ENCODE measurements at places on chromosomes 2 and 18.

DNA sequence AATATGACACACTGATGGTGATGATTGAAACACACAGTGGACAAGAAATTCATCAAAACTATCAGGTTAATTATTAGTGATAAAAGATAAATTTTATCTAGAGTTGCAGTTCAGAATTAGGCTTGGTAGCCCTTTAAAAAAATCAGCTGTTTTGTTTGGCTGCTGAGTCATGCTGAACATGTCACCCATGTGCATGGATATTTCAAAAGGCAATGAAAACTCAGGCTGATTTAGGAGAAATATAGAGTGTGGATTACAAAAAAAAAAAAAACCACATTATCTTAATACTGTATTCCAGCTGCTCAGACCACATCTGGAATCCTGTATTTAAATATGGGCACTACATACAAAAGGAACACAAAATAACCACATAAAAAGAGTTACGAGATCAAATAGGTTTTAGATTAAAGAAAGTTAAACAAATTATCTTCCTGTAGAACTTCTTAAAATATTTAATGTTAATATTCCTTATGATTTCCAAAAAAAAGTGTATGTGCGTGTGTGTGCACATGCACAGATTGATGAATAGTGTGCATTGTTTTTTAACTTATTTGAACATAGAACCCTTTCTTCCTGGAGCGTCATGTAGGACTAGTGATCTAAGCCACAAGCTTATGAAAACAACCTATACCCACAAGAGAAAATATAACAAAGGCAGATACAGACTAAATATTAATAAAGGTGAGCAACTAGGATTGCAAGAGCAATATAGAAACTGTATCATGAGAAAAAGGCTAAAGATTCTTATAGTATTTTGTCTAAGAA is 186.2 kb downstream of the STK39 start:
- DNase-seq, result no peak

DNA sequence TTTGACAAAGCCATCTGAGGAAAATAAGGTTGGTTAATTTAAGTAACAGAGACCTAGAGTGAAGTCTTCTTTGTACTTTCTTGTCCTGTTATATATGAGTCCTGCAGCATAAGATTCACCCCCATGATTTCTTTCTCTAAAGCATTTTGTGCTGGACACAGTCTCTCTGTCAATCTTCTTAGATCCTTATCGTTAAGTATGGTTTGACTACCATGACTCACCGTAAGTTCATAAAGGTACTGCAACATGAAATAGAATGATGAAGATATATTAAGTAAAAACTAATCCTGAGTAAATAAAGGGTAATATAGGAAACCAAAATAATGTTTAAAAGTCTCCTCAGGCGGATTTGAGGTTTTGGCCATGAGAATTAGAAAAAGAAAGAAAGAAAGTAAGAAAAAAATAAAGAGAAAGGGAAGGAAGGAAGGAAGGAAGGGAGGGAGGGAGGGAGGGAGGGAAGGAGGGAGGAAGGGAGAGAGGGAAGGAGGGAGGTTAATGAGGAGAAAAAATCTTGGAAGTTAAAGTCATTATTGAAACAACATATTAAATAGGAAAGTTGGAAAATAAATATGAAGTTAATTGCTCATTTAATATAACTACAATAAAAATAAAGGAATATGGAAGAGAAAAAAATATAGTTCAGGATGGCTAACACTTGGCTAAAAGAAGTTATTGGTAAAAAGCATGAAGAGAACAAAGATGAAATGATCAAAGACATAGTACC is 980.3 kb upstream of the CDH2 start:
- no peak for DNase-seq

DNA sequence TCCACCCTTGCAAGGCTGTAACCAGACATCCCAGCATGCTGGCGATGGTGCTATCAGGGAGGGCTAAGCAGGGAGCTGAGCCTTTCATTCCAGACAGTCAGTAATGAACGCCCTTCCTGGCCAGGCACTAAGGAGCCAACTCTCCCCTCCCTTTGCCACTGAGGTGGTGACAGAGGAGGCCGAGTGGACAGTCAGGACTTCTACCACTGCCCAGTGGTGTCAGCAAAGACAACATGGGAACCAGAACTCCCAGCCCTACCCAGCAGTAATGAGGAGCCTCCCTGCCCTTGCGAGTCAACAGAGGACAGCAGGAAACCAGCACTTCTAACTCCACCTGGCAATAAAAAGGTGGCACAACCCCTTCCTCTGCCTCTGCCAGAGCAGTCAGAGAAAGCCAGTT is 68.6 kb downstream of the ZAP70 start:
- no peak for DNase-seq

DNA sequence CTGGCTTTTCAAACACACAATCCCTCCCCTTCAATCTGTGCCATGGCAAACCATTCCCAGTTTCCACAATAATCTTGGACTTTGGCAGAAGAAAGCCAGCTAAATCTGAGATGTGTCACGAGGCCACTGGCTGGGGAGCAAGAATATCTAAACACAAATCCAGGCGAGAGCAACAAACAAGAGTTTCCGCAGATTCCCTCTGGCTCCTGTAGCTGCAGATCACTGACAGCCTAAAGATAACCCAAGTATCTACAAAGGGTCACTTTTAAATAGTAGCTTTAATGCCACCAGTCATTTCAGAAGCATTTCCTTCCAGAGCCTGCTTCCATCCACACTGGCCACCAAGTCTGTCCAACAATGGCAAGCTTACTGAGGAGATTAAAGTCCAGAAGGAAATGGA is 86.9 kb downstream of the ACVR1 start:
- DNase-seq, result no peak

DNA sequence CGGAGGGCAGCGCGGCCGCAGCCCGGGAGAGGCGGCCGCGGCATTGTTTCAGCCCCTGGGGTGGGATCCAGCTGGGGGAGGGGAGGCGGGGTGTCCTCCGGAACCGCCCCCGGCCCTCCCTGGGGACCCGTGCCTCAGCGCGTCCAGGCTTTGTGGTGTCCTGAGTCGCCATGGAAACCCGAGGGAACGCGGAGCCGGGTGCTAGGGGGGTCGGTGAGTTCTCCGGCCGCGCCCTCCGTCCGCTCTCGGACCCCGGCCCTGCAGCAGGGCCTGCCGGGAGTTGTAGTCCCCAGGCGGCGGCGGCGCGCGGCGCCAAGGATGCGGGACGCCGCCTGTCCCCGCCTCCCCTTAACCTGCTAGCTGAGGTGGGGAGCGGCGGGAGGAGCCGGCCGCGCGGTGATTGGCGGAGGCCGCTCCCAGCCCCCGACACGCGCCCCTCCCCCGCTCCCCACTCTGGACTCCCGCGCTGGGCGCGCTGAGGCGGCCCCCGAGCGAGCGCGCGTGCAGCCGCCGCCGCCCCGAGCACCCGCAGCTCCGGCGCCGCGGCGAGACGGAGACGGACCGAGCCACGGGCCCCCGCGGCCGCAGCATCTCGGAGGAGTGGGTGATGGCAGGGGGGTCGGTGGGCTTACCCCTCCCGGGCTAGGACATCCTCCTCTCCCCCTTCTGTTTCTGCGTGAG is at the start of gene DPYSL5:
Gene DPYSL5, plus strand, starts transcription at position 478 of the 681 bp plus-strand sequence. CDS start 50,368 bp downstream, outside the sequence.
- DNase-seq, result no peak

DNA sequence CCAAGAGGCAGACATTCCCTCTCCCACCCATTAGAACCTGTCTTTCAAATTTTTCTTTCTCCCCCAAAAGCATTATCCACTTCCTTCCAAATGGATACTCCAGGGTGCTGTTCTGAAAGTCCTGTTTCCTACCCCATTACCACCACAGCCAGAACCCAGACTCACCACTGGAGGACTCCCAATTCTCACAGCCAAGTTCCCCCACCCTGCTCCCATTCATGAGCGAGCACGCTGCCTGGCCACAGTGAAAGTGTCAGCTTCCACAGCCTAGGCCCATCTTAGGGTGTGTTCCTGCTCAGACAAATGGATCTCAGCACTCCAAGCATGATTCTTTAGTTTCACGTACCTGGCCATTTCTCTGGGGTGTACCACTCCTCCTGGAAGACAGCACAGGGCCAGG is 3.8 kb upstream of the ANKRD53 start:
- DNase-seq, result no peak

DNA sequence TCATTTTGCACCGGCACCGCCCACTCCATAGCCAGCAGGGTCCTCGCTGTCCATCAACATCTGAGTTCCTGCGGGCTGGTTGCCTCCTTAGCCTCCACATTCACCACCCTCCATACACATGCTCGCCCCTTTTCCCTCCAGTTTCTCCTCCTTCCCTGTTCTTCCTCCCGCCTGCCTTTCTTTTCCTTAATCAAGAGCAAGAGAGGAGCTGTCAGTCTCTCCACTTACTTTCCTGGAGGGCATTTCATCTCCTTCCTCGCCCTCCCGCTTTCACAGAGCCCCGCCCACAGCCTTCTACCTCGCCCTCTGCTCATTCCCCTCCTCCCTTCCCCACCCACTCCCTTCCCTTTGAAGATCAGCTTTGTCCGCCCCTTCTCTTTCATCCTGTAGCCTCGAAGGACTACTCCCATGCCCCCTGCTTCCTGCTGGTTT is 13.8 kb upstream of the ZBTB7C start:
- no peak for DNase-seq

DNA sequence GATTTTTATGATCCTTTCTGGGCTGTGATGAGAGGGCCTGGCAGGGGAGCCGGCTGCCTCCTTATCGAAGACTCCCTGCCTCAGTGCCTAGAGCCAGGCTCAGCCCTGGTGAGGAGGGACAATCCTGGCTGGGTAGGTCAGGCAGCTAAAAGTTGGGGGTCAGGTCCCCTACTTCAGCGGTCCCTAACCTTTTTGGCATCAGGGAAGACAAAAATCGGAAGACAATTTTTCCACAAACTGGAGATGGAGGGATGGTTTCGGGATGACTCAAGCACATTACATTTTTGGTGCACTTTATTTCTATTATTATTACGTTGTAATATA is 53.1 kb downstream of the HS1BP3 start:
- DNase-seq, result no peak

DNA sequence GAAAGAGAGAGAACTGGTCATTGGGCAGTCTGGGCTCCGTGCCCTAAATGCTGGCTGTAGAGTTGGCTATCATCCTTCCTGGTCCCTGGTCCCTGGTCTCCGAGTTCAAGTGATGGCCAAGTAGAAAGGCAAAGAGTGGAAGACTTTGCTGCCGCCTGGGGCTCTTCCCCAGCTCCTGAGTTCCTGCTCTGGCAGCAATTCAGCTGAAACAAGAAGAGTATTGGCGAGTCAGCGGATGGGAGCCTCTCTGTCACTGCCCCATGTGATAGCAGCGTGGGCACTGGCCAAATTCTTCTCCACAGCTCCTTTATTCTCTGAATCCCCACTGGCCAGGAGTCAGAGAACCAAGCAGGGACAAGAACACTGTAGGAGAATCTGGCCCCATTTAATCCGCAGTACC is 351.0 kb upstream of the POU3F3 start:
- DNase-seq, result no peak

- no peak for DNase-seq
These were observed 28.5 kb upstream of the AQP4 start for GRCh38 chr18:26893996-26894395.

- no peak for DNase-seq
These were observed 167.5 kb downstream of the GRB14 start for GRCh38 chr2:164453656-164454305.

All from NAMALWA (cell line).